ENCODE measurements at places on chromosomes 13 and 19.

DNA sequence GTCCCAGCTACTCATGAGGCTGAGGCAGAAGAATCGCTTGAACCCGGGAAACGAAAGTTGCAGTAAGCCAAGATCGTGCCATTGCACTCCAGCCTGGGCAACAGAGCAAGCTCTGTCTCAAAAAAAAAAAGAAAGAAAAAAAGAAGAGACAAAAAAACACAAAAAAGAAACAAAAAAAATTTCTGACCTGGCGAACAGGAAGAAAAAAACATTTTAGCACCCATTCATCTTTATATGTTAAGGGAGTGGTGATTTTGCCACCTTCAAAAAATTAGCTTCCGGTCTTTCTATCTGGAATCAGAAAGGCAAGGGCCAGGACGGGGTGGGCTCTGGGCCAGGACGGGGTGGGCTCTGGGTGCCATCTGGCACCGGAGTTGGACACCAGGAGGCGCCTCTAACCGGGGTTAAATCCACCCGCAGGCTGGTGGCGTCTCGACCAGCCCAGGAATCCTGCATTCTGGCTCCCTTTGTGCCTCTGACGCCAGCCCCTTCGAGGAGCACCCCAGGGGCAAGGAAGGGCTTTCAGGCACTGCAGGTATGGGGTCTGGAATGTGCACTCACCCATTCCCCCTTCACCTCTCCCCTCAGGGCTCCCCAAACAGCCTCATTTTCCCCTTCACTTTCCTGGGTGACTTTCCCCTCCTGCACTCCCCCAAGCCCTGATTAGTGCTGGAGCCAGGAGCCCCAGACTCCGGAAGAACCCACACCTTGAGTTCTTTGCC is 10.4 kb upstream of the ZSWIM4 start:
- peak; percentile 63 for DNase-seq

- no peak for DNase-seq
These were observed 30.0 kb downstream of the TSSK6 start for GRCh38 chr19:19485161-19485997.

- no peak for DNase-seq
These were observed 2.9 kb upstream of the ZIC5 start for GRCh38 chr13:99974296-99974938.

GRCh38 chr19:3245050-3245449 is 20.6 kb downstream of the CELF5 start:
- no peak for DNase-seq

DNA sequence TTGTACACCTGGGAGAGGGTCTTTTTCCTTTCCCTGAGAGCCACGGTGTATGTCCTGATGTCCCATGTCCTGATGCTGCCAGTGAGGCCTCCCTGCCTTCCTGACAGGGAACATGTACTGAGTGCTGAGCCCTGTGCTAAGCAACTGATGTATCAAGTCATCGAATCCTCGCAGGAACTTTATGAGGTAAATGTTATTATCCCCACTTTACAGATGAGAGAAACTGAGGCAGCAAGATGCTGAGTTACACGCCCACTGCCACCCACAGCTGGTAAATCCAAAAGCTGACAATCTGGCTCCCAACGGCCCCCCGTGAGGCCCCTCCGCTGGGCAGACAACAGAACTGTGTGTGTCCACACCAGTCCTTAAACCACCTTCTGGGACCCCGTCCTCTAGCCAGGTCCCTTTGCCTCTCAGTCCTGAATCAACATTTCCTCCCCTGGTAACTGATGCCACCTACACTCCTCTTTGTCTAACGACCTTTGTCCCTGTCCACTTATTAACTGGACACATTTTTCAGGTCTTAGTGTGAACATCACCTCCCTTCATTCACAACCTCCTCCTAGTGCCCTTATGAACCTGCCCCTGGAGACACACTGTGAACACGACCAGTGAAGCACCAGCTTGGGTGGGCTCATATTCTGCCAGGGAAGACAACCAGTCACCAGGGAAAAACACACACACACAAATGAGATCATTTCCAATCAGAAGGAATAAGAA is 5.4 kb upstream of the VSIG10L start:
- DNase-seq = no peak

DNA sequence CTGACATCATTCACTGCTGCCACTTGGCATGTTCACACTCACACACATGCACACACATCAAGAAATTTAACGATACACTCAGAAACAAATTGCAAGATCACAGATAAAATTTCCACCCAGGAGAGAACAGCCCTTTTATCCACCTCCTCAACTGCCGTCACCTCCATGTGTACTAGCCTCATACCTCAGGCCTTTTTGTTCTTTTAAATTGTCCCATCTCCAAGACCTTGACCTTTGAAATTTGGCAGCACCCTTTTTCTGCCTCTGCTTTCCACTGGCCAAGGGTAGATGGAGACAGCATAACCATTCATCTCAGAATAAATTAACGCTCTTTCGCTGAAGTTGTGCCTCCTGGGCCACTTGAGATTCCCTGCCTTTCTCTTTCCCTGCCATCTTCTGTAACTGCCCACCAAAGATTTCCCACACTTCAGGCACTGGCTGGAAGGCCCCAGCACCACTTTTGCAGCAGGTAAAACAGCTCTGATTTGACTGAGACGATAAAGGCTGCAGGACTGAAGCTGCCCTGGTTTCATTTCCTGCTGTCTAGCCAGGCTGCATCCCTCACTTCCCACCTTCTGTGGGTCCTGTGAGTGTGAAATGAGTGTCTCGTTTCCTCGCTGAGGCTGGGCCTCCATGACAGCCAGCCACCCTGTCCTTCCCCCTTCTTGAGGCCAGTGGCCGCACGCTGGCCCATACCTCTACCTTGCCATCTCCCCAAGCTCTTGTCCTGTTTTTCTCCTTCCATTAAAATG is 39.3 kb downstream of the MBNL2 start:
- DNase-seq = no peak

DNA sequence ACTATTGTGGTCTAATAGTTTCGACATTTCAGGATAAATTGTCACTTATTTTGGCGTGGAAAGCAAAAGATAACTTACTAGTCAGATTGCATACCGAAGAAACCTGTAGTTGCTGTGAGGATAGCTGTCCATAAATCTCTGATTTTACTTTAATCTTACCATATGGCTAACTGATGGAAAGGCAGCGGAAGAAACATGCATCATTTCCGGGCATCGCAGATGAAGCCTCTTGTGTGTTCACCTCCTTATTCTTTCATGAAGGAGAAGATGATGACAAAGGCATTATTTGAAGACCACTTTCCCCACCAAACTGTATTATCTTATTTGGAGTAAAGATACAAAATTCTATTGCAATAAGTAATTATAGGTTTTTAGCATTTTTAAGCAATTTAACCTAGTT is 763.6 kb upstream of the SLITRK6 start:
- DNase-seq = no peak

DNA sequence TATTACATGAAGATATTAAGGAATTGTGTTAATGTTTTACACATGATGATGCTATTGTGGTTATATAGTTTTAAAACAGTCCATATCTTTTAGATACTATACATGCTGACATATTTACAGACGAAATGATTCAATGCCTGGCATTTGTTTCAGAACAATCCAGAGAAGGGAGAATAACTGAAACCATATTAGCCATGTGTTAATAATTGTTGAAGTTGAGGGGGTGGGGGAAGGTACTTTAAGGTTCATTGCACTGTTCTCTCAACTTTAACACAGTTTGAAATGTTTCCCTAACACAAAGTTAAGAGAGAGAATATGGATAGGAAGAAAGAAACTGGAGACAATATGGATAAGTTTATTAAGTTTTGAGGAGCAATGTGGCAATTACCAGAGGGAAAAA is 5.8 kb downstream of the CRYL1 start:
- no peak for DNase-seq

DNA sequence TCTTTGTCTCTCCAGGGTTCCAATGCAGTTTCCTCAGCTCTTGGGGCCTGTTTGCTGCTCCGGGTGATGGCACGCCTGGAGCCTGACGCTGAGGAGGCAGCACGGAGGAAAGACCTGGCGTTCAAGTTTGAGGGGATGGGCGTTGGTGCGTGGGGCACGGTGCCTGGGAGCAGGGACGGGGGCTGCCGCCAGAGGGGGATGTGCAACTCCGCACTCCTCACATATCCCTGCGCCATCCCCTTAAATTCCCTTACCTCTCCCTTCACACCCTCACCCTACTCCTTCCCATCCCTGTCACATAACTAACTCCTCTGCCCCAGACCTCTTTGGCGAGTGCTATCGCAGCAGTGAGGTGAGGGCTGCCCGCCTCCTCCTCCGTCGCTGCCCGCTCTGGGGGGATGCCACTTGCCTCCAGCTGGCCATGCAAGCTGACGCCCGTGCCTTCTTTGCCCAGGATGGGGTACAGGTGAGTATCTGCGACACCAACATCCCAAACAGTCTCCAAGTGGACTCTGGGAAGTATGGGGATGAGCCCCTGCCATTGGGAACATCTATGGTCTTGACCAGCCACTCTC is 31.1 kb downstream of the TRPM4 start:
- no peak for DNase-seq

- DNase-seq = no peak
These were observed 34.9 kb upstream of the RCBTB2 start for GRCh38 chr13:48567515-48568369.

Measured in stimulated activated CD8-positive, alpha-beta memory T cell treated with anti-CD3 and anti-CD28 coated beads, Interleukin-4, amount 100 ng/mL, for 1 hour (primary cell).